ENCODE measurements at places on chromosomes 1 and 21.

DNA sequence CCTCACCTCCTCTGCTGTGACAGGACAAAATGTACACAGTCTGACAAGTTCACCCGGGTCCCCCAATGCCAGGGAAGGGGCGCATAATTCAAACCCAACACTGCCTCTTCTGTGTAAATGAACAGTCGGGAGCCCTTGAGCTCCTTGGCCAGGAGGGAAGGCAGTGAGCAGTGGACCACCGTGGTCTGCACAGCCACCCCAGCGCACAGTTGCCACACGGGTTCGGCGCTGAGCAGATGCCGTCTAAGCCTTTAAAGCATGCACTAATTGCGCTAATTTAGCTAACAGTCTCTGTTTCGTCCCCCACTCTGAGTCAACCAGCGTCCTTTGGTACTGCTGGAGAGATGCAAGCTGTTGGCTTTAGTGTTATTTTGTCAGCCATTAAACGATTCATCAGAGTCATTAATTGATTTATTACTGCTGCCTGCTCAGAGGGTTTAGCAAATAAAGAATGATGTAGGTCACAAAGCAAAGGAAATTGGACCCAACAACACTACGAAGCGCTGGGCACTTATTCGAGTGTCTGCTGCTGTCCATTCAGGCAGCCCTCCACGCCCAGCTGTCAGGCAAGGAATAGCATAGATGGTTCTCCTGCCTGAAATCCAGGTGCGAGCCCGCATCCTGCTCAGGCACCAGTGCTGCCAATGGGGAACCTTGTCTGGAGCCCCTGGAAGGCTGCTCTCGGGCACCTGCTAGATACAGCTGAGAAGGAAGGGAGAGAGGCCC is 91.5 kb downstream of the MRPL37 start:
- DNase-seq = no peak

DNA sequence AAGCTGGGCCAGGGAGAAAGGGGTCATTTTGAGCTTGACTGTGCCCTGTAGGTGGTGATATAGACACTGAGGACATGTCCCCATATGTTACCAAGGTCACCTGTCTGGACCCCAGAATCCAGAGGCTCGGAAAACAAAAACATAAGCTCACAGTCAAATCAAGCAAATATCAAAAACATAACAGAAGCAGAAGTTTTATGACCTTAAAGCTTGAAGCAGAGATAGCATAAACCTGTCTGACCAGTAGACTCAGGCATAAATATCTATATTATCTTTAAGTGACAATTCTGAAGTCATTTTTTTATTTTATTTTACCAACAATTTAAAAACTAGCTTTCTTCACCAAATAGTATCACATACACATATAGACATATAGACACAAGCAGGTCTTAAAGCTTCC is 32.8 kb upstream of the RHOU start:
- DNase-seq = no peak

DNA sequence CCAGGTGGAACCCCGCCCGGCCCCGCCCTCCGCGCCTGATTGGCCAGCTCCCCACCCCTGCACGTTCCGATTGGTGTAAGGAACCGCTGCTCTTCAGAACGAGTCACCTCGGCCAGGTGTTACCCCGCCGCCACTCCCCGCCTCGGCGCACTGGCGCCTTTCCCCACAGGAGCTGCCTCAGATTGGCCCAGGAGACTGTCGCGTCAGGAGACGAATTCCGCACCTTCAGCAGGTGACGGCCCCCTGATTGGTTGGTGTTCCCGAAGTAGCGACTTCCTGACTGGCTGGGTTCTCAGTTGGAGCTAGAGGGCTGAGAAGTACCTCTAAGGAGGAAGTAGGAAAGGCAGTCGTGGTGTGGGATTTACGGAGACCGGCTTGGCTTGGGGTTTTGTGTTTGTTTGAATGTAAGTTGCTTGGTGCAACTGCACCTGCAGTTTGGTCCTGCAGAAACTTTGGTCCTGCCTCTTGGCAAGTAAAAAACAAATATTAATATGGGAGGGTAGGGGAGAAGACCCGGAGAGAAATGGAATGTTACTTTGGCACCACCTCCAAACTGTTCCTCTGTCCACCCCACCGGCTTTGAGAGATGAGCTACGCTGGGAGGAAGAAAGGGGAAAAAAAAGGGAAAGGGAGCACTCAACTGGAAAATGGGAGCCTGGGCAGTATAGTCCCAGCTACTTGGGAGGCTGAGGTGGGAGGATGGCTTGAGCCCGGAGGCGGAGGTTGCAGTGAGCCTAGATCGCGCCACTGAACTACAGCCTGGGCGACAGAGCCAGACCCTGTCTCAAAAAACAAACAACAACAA is 415 bp upstream of the F11R start:
- DNase-seq = peak; percentile 90

GRCh38 chr1:19096036-19096833 is 113.8 kb downstream of the UBR4 start:
- no peak for DNase-seq

DNA sequence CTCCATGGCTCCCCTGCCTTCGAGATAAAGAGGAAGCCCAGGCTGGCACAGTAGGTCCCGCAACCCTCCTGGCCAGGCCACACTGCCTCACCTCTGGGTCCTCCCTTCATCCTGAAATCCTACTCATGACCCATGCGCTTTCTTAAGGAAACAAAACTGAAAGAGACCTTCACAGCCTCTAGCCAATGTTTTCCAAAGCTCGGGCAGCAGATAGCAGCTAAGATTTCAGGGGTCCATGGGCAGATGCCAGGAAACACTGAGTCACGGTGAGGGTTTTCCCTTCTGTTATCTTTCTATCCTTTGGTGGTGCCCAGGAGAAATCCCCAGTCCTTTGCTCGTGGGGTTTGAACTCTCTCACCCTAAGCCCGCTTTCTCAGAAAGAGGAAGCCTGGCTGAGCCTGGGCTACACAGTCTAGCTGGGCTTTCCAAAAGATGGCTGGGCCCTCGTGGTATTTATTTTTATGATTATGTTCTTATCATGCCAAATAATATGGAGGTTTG is 26.6 kb downstream of the TTC39A start:
- no peak for DNase-seq

DNA sequence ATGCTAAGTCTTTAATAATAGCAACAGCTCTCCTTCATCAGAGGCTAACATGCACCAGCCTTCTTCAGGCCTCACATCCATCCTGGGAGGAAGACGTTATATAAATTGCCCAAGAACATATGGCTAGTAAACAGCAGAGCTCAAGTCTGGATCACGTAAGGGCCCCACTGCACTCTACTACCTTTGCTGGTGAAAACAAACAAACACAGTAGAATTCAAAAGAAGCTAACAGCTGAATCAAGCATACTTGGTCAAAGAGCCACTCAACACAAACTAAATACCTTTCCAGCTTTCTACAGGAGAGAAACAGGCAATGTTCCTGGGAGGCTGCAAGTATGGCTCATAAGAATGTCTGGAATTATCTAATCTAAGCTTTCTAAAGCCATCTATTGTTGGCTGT is 66.0 kb downstream of the WLS start:
- no peak for DNase-seq

- DNase-seq = no peak
Measured at GRCh38 chr1:236064674-236065508, at the start of gene NID1. NID1 (minus strand) TSS chr1:236065090; CDS start chr1:236065079, 11 bp downstream.

GRCh38 chr1:211589782-211590721 is 11.1 kb upstream of the SLC30A1 start:
- no peak for DNase-seq

DNA sequence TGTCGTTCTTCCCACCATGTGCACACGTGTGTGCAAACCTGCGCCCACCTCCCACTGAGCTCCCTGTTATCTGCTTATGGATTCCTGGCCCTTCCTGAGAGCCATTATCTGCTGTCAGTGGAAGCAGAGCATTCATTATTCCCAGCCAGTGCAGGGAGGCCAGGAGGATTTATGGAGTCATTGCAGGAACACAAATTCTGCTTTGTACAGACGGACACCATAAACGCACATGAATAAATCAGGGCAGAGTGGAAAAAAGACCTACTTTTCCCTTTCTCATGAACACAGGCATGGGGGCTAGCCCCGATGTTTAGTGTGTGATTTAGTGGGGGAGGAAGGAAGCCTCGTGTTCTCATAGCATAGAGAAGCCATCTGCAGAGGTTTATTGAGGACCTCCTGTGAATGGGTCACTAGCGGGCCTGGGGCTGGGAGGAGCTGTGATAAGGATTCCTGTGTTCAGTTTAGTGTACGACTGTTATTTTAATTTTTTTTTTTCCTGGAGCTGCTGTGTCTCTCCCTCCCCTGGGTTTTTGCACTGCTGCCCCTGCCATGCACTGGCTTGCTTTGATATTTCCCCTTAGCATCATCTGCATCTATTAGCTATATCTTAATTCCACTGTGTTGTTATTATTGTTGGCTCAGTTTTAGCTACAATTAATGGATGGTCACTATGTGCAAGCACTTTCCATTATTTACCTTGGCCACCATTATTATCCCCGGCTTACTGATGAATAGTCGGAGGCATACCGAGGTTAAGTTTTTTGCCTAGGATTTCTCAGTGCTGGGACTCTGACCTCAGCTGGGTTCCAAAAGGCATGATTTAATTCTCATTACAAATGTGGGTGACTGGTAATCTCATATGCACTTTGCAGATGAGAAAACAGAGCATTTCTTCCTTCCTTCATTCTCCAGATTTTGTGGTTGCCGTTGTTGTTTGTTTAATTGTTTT is 33.0 kb downstream of the HUNK start:
- no peak for DNase-seq

- DNase-seq = no peak
Measured at GRCh38 chr1:186500804-186501203, 39.9 kb upstream of the PDC start.

DNA sequence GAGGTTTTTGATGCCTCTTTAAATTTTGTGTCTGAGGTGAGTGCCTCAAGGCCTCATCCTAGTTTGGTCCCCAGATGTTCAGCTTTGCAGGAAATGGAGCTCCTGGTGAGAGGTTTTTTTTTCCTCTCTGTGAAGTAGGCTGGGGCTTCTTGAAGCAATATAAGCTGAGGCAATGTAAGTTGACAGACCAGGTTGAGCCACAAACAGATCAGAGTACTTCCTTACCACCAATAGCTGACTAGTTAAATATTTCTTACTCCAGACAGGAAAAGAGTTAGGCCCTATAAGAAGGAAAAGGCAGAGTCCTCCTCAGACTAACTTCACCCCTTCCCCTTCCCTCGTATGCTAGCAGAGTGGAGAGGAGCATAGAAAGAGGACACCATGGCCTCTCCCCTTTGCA is 341.0 kb downstream of the LMO4 start:
- no peak for DNase-seq

DNA sequence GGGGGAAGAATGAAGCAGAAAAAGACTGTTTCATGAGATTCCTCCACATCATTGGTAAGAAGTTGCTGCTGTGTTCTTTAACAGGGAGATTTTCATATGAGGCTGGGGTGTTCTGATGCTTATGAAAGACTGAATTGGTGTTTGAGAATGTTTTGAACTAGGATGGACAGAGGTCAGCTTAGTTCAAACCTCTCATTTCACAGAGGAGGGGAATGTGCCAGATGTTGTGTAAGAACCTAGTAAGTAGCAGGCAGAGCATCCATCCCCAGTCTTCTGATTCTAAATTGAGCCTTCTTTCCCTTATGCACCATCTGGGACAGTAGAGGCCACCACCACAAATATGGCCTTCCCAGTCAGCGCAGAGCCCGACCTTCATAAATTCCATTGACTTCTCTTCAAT is 43.7 kb downstream of the SAMD13 start:
- no peak for DNase-seq

DNA sequence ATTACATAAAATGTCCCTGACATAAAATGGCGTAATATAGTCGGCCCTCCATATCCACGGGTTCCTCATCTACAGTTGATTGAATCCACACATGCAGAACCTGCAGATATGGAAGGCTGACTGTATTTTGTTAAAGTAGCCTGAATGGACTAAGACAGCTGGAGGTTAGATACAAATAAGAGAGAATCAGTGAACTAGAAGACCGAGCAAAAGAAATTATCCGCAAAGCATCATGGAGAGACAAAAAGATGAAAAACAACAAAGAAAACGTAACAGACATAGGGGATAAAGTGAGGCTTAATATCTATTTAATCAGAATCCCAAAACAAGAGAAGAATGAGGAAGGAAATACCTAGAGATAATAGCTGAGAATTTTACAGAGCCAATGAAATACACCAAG is 20.3 kb downstream of the LTN1 start:
- no peak for DNase-seq

DNA sequence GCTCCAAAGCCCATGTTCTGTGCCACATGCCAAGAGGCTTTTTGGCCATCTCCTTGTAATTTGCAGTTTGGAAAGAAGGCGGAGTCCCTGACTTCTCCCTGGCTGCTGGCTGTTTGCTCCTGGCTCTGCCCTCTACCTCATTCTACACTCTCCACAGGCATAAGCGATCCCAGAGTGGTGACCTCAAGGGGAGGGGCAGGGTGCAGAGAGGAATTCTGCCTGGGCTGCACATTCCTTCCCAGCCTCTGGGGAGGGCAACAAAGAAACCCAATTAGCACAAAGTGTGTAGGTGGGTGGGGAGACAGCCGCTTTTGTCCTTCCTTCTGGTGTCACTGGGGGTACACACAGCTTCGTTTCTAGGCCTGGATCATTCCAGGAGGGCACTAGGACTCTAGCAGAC is 95.3 kb downstream of the HIVEP3 start:
- no peak for DNase-seq

DNA sequence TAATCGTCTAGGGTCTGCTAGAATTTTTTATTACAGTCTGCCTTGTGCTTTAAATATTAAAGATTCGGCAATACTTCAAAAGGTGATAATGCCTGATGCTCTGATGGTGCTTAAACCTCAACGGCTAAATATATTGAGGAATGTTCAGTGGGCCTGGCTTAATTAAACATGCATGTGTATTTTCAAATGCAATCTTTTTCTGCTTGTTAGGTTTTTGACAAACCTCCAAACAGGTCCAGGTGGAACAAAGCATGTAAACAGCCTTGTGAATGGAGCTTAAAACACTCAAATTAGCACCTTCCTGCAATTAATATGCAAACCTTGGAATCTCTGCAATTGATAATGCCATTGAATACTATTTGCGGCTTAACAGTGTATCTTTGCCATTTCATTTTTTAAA is 334.9 kb downstream of the BARHL2 start:
- no peak for DNase-seq

DNA sequence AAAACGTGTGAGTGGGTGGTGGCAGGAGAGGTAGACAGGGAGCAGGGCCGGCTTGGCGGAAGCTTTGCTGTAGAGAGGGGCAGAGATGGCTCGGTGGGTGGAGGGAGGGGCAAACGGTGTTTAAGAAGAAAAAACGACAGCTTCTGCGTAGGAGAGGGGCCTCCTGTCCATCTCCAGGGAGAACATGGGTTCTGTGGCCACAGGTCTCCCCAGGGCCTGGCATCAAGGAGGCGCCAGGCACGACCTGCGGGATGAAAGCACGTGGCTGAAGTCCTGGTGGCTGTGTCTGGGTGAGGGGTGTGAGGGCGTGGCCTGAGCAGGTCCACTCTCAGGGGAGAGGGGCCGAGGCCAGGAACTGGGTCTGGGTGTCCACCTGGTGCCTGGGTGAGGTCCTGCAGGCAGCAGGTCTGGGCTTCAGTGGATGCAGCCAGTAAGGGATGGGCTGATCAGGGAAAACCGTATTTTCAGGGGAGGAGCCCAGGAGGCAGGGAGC is 940 bp upstream of the PRKCZ start:
- DNase-seq = no peak

GRCh38 chr1:207054491-207054890 is 1.4 kb downstream of the PFKFB2 start:
- no peak for DNase-seq

Data from T follicular helper cell (primary cell).